Activated naive CD8-positive, alpha-beta T cell treated with anti-CD3 and anti-CD28 coated beads, Interleukin-2, amount 50 U/mL, for 24 hours (primary cell): ENCODE measurements at places on chromosomes 13 and 19.

DNA sequence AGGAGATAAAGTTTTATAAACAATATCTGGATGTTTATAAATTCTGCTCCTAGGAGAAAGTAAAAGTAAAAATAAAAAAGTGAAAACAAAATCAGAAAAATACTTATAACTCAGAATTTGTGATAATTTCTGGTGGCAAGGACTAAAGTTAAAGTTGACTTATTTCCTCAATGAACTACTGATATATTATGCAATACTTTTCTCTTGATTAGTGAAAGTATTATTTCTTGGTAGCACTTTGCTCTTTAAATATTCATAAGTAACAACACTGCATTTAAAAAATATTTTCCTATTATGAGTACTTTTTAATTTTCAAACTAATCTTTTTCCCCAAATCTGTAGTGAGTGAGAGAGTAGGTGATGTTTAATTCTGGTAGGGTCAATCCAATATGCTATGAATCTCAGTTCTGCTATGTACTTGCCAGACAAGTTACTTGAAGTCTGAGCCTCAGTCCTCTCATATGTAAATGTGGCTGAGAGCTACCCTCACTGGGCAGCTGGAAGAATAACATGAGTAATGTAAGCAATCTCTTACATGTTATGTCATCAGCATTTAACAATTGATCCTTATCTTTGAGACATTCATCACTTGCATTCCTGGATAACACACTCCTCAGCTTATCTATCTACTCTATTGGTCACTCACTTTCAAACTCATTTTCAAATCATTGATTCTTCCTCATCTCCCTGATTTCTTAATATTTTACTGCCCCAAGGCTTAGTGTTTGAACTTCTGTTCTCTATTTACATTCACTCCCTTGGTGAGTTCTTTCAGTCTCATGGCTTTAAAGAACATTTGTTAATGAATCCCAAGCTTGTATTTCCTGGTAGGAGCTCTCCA is 239.0 kb downstream of the RGCC start:
- no peak for DNase-seq

DNA sequence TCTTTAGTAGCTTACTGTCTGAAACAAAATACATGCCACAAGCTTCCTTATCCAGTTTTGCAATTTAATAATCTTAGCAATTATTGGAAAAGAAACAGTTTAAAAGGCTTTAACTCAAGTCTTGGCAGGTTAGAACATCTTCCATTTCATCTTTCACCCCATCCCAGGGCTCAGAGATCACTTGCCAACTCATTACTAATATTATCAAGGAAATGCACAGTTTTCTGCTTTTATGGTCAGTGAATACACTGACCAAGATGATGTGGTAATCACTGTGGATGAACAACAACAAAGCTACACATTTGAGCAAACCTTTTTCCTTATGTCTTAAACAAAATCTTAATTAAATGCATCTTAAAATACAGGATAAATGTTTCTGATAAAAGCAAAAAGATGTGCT is 48.0 kb upstream of the ITM2B start:
- no peak for DNase-seq

DNA sequence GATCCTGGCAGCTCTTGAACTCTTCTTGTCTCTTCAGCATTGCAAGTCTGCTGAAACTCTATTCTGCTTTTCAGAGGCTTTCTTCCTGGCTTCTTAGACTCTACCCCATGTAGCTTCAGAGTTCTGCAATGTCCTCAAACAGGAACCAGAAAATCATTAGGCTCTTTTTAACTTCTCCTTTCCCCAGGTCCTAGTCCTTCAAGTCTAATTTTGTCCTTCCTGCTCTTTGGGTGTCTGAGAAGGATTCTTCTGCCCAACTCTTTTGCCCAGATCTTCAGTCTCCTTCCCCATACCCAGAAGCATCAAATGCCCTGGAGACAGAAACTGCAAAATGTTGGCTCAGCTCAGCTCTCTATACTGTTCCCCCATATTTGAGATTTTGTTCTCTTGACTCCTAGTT is 50.0 kb upstream of the CALM3 start:
- DNase-seq = no peak

GRCh38 chr13:25982907-25983306 is 68.9 kb downstream of the SHISA2 start:
- DNase-seq = no peak

DNA sequence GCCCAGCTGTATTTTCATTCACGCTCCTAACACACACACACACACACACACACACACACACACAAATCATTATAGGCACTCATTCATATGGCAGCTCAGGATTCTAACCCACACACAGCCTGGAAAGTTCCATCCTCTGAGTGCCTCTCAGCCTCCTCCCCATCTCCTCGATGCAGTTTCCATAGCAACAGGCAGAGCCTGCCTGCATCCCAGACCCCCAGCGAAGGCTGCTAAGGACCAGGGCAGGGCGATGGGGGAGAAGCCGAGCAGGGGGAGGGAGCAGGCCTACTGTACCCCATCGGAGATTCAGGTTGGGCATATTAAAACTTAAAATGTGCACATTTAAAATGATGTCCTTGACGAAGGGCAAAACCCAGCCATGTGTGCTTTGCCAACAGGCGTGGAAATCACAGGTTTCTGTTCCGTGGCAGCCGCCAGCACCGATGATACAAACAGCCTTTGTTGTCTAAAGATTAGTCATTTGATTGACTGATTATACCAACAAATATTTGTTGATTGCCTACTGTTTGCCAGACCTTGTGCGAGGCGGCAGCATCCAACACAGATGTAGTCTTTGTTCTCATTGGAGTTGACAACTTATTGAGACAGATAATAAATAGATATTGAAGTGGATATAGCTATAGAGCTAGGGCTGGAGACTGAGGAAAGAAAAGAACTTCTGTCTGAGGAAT is 43.8 kb upstream of the USP29 start:
- DNase-seq = no peak
